ENCODE measurements at places on chromosomes 12 and 14.

DNA sequence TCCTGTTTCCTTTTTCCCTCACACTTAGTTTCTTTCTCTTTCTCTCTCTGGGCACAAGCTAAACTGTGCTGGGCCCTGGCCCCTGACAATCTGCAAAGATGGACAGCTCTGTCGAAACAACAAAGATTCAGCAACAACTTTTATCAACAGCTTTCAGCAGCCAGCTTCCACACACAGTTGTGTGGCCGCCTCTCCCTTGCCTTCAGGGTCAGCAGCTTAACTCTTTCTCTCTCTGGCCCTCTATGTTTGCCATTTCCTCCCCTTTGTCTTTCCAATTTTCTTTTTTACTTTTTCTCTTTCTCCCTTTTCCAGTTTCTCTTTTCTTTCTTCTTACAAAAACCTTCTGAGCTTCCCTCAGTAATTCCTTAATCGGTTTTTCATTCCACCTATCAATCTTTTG, 43.3 kb downstream of the IQSEC3 start:
- no peak for DNase-seq

DNA sequence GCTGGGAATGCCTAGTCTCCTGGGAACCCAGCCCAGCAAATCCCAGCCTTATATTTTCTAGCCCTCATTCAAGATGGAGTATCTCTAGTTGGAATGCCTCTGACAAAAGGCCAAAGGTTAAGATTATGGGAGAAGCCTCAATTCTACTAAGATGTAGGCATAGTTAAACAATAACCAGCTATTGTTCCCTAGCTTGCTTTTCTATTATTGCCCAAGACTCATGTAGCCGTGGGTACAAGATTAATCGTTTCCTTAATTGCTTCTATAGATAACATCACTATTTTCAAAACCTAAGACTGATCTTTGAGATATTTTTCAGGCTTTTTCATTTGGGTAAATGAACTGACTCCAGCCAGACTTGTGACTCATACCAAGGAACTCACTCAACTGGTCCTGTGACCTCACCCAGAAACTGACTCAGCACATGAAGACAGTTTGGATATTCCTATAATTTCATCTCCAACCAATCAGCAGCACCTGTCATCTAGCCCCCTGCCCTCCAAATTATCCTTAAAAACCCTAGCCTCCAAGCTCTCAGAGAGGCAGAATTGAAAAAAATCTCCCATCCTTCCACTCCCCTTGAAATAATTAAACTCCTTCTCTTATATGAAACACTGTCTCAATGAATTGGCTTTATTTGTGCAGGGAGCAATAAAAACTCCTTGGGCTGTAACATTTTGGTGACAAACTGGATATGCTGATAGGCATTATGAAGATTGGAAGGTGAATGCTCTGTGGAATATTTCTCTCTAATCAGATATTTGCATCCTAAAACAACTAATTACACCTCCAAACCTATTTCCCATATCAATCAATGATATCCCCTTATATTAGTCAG, 589.0 kb downstream of the C12orf50 start:
- no peak for DNase-seq

- DNase-seq = no peak
These were observed 26.5 kb downstream of the NUAK1 start for GRCh38 chr12:106112145-106112821.

DNA sequence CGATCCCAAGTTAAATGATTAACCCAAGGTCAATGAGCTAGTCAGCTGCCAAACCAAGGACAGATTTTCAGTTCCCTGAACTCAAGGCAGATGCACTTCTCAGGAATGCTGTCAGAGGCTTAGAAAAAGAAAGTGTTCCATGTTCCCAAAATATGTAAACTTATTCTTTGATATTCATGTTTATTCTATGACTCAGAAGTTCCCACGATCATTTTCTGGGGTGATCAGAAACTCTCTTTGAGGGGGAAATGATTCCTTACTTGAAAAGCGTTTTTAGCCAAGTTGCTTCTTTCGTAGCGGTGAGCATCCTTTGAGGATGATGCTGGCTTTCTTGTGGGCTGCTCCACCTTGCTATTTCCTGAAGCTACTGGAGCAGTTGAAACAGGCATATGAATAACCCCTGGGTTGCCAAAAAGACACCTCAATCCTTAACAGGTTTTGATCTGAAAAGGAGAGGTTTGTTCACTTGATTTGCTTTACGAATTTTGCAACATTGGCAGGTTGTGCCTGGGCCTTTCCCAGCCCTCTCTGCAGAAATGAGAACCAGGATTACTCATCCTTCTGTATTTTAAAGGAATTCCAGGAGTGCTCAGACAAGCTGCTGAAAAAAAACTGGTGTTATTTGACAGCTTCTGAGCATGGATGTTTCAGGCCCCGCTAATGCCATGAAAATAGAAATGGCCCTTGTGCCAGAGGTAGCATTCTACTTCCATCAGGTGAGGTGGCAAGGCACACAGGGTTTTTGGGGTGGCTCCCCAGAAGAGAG, 121.4 kb upstream of the HIF1A start:
- DNase-seq = peak; percentile 20

- DNase-seq = no peak
These were observed 110.3 kb upstream of the ETV6 start for GRCh38 chr12:11539156-11539555.

GRCh38 chr12:47189728-47190127, 110.0 kb upstream of the AMIGO2 start:
- no peak for DNase-seq

DNA sequence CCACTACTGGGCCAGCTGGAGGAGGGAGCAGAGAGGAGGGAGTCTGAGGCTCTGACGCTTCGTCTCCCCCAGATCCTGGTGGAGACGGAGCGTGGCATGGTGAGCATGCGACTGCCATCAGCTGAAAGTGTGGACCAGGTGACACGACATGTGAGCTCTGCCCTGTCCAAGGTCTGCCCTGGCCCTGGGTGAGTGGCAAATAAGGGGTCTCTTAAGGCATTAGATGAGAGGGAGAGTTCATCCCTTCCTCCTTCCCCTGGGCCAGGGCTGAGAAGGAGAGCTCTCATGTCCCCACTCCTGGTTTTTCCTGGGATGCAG, 2.5 kb downstream of the CARMIL3 start:
- no peak for DNase-seq

GRCh38 chr12:114767906-114768722, 84.1 kb upstream of the TBX3 start:
- DNase-seq = no peak

- DNase-seq = no peak
These were observed 18.8 kb upstream of the HHIPL1 start for GRCh38 chr14:99626041-99626648.

Data from CD4-positive, alpha-beta T cell treated with Interleukin-6 at 100 ng/mL for 8 hours (primary cell).